ENCODE measurements at places on chromosomes 6 and 20.

GRCh38 chr20:17498641-17499040, 32.5 kb downstream of the BFSP1 start:
- no peak for DNase-seq

DNA sequence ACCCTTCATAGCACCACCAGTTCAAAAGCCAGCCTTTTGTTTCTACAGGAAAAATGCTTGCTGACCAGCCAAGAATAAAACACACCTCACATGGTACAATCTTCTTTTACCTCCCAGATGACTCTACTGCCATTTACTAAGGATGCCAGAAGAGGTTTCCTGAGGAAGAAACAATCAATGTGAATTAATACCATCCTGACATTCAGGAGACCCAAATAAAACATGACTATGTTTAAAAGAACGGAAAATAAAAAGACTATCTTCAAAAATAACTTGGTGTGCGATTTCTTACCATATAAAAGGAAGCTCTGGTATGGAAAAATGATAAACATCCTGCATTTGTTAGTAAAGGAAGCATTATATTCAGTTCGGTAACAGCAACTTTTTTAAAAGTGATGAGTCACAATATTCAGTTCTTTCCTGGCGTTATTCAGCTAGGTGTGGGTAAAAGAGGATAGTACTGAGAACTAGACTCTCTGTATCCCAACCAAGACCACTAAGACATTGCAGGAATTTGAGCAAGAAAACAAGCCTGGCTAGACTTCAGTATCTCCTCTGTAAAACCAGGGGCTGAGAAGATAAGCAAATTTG, 16.3 kb downstream of the COL21A1 start:
- no peak for DNase-seq

DNA sequence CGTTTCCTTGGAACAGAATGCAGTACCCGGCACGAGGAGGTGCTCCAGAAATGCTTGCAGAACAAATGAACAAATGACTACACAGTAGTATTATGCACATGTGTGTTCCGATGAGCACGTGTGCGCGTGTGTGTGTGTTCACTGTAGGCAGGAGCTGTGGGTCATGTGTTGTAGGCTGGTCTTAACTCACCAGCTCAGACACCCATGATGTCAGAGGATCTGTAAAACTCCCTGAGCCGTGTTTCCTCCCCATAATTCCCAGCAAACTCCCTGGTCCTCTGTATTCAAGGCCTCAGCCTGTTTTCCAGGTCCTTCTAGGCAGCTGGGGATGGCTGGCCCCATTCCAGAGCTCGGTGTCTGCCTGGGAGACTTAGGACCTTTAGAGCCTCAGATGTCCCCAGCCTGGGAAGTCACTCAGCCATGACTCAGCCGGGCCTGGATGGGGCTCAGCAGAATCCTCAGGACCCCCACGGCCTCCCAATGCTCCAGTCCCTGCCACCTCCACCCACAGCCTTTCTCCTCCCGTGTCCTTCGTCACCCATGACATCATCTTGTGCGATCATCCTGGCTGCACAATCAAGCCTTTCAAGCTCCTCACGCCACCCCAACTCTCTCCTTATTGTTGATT, 475.0 kb upstream of the SULF2 start:
- DNase-seq, result no peak

- no peak for DNase-seq
These were observed 140.9 kb downstream of the LPA start for GRCh38 chr6:160523223-160523622.

DNA sequence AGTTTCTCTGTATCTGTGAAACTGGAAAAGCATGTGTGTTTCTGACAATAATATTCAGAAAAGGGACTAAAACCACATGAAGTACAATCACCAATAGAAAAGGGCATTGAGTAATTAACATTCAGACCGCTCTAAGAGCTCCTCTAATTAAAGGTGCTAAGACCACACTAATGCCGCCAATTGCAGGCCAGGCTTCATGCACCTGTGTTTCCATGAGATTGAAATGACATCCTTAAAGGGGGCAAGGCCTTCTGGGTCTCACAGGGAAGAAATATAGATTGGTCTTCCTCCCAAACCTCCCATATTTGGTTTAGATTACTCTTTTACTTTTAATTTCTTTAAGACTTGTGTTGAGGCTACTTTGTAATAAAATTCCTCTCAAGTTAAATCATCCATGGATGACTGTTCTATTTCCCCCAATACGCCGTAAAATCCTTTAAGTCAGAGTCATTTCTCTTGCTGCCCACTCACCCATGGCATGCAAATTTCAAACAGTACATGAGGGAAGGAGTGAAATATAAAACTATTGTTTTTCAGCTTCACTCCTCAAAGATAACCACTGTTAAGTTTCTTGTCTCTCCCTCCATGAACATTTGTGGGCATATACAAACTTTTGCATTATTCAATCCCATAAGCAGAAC, 110.6 kb downstream of the UBE3D start:
- no peak for DNase-seq

DNA sequence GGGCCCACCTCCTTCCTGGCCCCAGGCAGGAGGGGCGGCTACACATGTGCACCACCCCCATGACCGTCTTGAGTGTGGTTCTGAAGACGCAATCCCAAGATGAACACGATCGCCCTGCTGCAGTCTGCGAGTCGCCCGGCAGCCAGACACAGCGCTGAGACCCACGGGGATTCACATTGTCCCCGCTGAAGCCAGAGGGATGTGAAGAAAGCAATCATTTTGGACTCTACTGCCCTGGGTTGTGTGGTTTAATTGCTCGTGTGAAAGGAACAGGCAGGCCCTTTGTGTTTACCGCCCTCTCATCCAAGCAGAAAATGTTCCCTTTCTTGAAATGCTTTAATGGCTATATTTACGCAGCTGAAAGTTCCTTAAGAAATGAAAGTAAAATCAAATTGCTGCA, 279.5 kb downstream of the TAF4 start:
- DNase-seq, result no peak

DNA sequence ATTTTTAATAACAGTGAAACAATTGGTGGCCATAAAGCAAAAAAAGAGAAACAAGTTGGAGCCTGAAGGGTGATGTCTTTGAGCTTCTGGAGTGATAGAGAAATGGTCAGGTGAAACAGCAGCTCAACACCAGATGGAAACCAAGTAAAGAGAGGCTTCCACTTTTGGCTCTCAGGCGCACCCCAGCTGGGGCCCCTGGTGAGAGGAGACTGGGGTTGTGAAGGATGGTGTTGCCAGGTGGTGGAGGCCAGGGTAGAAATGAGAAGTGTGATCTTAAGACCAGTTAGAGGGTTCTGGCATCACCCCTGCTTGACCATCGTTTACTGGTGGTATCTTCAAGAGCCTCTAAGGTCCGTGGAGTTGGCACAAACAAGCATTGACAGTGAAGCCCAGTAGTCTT, 126.0 kb upstream of the AKIRIN2 start:
- no peak for DNase-seq

DNA sequence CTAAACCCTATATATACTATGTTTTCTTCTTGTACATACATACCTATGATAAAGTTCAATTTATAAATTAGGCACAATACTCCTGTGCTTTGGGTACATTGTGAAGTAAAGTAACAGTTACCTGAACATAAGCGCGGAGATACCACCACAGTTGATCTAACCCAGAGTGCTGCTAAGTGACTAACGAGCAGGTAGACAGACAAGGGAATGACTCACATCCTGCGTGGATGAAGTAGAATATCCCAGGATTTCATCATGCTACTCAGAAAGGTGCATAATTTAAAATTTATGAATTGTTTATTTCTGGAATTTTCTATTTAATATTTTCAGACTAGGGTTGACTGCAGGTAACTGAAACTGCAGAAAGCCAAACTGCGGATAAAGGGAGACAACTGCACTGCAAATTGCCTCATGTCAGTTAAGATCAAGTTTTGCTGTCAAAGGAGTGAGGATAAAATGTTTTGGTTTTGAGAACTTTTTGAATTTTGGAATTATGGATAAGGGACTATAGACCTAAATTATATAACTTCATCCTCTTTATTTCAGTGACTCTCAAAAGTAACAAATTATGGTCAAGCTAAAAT, 14.4 kb downstream of the MKKS start:
- DNase-seq, result no peak

DNA sequence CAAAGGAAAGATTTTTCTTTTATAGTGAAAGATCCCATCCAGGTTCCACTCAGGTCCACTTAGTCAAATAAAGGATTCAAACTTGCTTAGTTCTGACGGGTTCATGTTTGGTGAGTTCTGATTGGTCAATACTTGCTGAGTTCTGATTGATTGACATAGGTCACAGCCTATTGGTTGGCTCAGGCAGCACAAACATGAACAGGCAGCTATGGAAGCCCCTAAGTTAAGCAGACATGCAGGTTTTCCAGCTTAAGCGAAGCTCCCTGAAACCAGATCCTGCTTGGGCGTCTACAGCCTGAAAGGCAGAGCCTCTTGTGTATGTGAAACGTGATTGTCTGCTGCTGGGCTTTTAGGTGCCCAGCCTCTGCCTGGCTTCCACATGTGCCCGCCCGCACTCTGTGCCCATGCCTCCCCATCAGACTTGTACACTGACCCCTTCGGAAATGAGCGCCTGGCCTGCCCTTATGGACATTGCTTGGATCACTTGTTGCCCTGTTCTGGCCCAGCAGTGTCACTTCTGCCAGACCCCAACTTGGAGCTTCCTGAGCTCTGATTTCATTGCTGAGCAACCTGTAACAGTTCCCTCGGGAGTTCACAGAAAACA, 45.4 kb upstream of the ECI2 start:
- no peak for DNase-seq

DNA sequence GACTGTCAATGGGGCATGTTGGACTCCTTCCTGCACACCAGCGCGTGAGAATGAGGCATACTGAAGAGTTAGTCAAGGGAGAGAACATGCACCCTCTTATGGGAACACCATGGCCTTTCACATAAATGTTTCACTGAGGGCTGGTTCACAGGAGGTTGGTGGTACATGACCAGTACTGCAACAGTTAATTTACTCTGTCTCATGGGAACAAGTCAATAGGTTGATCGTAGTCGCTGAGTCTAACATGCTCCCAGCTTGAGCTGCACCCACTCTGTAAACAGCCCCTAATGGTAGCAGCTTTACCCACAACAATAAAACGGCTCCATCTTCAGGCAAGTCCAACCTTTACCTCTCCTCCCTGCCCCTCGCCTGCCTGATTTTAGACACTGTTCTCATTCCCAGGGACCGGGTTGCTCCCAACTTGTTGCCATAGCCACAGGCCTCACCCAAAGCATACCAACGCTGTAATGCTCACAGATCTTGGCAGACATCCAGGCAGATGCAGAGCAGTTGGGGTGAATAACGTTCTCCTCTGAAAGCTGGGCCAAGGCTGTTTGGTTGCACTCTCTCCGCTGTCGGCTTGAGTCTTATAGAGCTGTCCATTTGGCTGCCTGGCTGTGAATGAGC, 111.3 kb downstream of the LY86 start:
- peak; percentile 65 for DNase-seq

DNA sequence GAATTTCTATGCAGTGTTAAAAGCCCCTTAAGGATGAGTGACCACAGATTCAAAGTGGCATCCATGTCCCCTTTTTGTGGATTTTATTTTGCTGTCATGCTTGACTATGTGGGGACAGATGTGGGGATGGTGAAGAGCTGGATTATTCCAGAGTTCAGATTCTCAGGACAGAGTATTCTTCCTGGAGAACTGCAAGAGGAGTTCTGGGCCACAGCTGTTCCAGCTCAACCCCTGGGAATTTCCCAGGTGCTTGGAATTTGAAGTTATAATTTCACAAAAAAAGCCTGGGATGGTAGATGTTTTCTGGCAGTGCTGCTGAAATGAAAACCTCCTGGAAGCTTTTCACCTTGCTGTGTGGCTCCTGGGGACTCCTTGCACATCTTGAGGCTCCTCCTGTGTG, 671.8 kb upstream of the MARCKS start:
- DNase-seq, result no peak

DNA sequence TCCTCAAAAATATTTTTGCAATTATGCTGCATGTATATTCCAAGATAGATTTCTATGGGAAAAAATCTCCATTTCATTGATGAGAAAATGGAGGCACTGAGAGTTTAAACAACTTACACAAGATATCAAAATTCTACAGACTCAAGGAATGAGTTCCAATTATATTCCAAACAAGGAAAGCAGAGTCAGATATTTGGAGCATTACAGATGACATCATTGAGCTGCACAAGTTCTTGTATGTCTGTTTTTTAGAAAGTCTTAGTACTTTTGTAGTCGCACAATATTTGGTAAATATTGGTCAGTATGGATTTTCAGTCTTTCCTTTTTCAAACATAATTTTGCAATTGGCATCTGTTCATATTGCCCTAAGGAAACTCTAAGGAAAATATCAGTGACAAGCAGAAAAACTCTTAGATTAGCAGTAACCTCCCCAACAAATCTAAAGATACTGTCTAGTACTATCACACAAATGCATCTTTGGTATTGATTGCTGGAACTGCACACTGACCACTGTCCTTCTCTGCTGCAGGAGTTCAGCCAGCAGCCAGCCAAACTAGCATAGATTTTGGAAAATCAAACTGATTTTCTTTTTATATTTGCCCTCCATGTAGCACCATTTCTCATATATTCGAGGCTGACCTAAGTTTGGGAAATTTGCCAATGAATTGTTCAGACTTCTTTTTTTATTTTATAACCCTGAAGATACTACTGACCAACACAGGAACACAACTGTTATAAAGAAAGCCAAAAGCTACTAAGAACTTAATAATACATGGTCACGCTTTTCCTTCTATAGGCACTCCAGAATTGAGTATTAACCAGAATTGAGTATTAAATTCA, 51.7 kb upstream of the TBX18 start:
- no peak for DNase-seq

DNA sequence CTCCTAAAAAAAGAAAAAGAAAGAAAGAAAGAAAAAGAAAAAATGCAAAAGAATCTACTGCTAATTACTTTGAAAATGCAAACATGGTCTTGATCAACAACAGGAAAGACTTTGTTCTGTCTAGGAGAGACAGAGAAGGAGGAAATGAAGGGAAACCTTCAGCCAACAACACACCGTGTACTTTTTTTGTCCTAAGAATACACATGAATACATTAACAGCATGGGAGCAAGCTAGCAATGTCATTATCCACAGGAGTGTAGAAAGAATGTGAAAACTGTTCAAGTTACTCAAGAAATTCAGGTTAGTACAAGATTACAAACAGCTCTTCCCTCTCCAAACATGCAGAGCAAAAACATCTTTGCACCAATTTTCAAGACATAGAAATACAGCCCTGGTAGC, 326.3 kb downstream of the UBE3D start:
- no peak for DNase-seq

- no peak for DNase-seq
These were observed 19.9 kb downstream of the KCNS1 start for GRCh38 chr20:45080867-45081624.

DNA sequence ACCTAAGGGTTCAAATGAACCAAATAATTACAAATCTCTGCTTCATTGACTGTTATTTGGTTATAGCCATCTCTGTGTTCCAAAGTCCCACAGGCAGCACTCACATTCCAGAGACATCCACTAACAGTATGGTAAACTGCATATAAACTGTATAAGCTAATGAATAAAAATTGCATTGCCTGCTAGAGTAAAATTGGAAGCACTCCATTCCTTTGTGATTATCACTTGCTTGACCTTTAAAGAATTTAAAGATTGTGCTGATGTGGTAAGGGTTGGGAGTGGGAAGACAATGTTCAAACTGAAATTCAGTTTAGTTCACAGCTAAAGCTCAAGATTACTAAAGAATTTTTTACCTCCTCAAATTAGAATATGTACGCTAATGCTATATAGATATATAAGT, 31.0 kb upstream of the OSTM1 start:
- no peak for DNase-seq

- DNase-seq, result no peak
These were observed 115.0 kb upstream of the SLC22A23 start for GRCh38 chr6:3571836-3572235.

Measured in NCI-H774 (cell line).